Kidney glomerular epithelial cell (primary cell): ENCODE measurements at places on chromosomes 6 and 20.

GRCh38 chr6:90159452-90159851 is 137.2 kb downstream of the BACH2 start:
- no peak for DNase-seq

- no peak for DNase-seq
Observed at GRCh38 chr20:1474817-1475603, 8.4 kb upstream of the NSFL1C start.

DNA sequence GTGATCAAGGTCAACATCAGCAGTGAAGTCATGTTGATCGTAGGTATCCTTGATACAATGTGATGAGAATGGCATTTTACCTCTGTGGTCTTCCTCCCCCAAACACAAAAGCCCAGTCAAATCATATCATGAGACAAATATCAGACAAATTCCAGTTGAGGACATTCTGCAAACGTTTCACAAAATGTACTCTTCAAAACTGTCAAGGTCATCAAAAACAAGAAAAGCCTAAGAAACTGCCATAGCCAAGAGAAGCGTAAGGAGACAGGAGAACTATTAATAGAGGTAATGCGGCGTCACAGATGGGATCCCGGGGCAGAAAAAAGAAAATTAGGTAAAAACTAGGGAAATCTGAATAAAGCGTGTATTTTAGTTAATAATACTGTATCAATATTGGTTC is 7.4 kb upstream of the CDYL start:
- no peak for DNase-seq

DNA sequence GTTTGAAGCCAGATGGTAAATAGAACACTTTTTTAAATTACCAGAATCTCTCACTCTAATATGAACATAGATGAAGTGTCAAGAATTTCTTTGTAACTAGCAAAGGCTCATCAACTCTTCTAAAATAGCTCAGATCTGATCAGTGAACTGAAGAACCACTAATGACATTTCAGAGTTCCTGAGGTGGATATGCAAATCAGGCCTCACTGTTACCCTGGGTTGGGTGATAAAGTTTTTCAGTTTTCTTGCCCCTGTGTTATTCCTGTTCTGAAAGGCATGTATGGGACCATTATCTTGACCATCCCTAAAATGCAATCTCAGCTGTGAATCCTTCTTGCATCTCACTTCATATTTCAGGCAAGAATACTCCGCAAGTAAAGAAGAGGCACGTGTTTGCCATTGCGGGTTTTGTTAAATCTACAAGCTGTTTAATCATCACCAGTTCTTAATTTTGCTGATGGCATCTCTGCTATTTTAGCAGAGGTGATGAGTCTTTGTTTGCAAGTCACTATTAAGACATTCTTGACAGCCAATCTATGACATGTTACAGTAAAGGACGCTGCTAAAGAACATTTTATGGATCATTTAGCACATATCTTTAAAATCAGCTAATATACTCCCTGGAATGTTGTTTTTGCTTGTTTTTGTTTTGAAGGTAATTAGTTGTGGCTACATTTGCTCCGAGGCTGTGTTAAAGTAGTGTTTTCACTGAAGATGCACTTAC is 47.9 kb downstream of the KHDC1L start:
- DNase-seq = no peak

DNA sequence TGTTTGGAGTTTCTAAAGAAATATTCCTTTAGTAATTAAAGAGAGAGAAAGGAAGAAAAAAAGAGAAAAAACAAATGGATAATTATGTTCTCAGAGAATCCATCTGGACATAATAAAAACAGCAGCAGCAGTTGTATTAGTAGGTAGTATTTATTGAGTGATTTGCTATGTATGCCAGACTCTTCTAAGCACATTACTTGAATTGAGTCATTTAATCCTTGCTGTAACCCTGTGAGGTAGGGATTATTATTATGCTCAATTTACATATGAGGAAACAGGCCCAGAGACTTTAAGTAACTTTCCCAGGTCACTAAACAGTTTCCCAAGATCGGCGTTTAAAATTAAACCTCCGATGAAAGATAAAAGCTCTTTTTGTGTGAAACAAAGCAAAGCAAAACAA is 238.8 kb downstream of the TSHZ2 start:
- no peak for DNase-seq
